Activated CD4-positive, alpha-beta T cell treated with anti-CD3 and anti-CD28 coated beads, Interleukin-2, amount 10 ng/mL, durations not matched to agents 7 days and 5 days (primary cell): ENCODE measurements at places on chromosomes 13 and 19. TPM values are rescaled to one million over a fixed set of nuclear protein-coding genes. Genes with fewer than 3 reads are reported as not detected.

DNA sequence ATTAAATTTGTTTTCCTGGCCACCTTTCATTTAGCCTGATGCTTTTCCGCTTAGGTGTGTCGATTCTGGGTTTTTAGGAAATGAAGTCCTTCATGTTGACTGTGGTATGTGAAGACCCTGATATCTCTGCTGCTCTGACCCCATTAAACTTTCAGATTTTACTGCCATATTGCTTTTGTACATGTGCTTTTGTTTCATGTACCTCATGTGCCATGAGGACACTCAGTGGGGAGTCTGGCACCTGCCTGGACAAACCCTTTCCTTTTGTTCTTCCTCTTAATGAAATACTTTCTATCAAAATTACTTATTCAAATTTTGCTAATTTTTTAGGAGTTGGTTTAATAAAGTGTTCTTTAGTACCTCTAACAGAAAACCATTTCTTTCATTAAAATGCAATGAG, 774.8 kb downstream of the GPC5 start:
- DNase-seq, result no peak

GRCh38 chr13:96238241-96238640, 148.3 kb downstream of the HS6ST3 start:
- no peak for DNase-seq

DNA sequence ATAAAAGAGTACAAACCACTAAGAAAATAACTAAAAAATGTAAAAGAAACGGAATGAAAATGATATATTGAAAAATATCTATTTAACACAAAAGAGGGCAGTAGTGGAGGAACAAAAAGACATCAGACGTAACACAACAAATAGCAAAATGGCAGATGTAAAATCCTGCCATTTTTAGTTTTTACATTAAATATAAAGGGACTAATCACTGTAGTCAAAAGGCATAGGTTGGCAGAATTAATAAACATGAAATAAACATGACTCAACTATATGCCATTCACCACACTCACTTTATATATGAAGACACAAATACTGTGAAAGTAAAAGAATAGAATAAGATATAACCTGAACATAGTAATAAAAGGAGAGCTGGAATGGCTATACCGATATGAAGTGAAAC, 11.0 kb downstream of the MTUS2 start:
- DNase-seq, result no peak

DNA sequence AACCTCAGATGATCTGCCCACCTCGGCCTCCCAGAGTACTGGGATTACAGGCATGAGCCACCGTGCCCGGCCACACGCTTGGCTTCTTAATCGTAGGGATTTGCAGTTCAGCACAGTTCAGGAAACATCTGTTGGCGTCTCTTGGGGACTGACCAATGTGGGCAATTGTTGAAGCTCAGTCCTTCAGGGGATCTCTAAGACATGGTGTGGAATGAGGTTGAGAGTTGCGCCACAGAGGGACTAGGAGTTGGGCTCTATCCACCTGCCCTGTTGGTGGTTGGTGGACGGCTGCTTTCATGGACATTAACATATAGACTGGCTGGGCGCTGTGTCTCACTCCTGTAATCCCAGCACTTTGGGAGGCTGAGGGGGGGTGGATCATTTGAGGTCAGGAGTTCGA, 37.3 kb upstream of the SIN3B start:
- DNase-seq, result no peak

Gene NPAS1
- total RNA-seq, result not detected
